ENCODE measurements at places on chromosomes 7 and 10.
A peak's percentile ranks its signal among the peaks of the same experiment; 100 is the strongest.

DNA sequence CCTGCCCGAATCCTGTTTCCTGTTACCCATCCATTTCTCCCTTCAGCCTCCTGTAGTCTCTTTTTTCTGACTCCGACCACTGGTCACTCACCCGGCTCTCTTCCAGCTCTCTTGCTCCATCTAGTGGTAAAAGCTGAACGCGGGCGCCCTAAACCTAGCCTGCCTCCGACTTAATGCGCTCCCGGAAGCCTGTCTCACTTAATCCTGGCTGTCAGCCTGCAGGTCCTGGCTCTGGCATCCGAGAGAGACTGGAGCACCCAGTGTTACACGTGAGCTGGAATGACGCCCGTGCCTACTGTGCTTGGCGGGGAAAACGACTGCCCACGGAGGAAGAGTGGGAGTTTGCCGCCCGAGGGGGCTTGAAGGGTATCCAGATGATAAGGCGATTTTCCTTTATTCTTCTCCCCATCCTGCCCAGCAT, 10.3 kb downstream of the SUMF2 start:
- DNase-seq: peak; percentile 92

DNA sequence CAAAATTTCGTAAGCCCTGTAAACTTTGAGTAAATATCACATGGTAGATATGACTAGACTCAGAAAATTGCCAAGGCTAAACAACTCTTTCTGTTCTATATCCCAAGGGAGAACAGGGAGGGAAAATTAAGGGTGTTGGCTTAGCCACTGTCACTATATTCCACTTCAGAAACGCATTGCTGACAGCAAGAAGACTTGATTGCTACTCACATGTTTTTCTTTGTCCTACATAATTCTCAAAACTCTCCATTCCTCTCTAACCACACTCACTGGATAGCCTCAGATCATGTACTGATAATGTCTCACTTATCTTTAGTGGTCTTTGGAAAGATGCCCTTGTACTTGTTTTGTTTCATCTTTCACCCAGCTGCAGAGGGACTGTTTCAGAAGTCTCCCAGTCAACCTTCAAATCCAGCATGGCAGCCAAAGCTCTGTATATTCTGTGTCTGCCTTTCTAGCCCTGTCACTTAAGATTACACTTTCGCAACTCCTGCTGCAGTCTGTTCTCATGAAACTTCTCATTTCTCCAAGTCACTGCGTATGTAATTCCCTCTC, 582.4 kb upstream of the FZD8 start:
- no peak for DNase-seq

DNA sequence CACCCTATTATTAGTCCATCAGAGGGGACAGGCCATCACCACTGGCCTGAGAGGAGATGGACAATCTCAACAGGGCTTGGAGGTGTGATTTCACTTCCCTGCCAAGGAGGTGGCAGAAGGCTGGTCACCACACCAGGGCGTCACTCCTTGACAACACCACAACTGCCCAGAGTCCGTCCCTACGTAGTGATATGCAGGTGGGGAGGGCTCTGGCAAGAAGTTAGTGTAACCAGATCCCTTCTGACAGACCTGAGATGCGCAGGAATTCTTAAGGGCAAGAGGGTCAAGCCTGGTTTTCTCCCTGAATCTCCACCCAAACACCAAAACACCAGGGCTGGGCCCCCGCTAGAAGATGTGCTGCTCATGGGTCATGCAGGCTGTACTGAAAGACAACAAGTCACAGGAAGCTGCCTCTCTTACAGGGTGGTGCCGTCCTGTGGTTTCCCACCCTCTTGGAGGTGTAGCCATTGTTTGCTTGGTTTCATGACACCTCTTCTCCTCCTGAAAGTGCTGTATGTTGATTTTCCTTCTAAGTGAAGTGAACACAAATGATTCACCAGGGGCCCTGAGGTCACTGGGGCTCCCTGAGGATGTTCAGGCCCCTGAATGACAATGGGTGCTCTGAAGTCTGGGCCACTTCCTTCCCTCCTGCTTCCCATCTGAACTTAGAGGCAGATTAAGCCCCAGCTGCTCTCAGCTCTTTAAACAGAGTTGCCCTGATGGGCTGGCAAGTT, 27.1 kb downstream of the ATXN7L1 start:
- peak; percentile 94 for DNase-seq

- DNase-seq: peak; percentile 26
Measured at GRCh38 chr10:86232644-86233043, 134.0 kb downstream of the GRID1 start.

- no peak for DNase-seq
Measured at GRCh38 chr10:50566150-50566549, 57.6 kb downstream of the SGMS1 start.

DNA sequence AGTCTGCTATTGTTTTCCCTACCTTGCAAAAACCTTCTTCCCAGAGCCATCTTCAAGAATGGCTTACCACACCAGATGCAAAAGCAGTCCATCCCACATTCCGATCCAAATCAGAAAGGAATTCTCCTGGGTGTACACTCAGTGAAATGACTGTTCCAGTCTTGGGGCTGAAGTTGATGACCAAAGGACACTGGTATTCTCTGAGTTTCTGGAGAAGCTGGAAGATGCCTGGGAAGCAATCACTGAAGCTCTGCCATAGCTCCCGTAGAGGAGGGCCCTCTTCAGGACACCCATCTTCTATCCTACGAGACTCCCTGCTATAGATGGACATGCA, 155.7 kb downstream of the LCOR start:
- no peak for DNase-seq

- DNase-seq: no peak
Measured at GRCh38 chr7:13532028-13532753, 457.3 kb downstream of the ETV1 start.

GRCh38 chr10:69994262-69994661, 58.4 kb upstream of the MACROH2A2 start:
- peak; percentile 70 for DNase-seq

GRCh38 chr10:70359017-70359550, 23.3 kb downstream of the LRRC20 start:
- no peak for DNase-seq

- no peak for DNase-seq
Measured at GRCh38 chr7:131943646-131944045, 387.2 kb upstream of the PODXL start.

DNA sequence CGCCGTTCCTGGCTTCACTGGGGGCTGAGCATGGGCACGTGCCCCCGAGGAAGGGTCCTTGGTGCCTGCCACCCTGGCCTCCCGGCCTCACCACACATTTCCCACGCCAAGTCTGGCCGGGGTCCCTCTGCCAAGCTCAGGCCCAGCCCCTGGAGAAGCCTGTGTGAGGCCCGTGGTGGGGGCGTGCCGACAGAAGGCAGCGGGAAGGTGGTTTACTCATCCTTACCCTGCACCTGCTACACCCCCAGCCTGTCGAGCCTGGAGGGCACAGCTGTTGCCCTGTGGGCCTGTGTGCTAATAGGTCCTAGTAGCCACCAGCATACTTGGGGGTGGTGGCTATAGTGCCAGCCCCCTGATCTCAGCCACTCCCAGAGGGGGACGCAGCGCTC, 46.7 kb downstream of the NKX6-2 start:
- no peak for DNase-seq

- no peak for DNase-seq
Measured at GRCh38 chr7:18402488-18403183, 92.9 kb upstream of the HDAC9 start.

GRCh38 chr10:78260141-78260540, 226.5 kb downstream of the RPS24 start:
- peak; percentile 80 for DNase-seq

GRCh38 chr7:3200504-3200903, 100.5 kb upstream of the SDK1 start:
- DNase-seq: peak; percentile 82

- DNase-seq: no peak
Measured at GRCh38 chr7:134905375-134905774, 80.9 kb upstream of the AGBL3 start.

GRCh38 chr7:144384555-144385245, 18.8 kb downstream of the NOBOX start:
- DNase-seq: peak; percentile 85

GRCh38 chr7:120951826-120952225, 1.2 kb downstream of the ING3 start:
- no peak for DNase-seq

DNA sequence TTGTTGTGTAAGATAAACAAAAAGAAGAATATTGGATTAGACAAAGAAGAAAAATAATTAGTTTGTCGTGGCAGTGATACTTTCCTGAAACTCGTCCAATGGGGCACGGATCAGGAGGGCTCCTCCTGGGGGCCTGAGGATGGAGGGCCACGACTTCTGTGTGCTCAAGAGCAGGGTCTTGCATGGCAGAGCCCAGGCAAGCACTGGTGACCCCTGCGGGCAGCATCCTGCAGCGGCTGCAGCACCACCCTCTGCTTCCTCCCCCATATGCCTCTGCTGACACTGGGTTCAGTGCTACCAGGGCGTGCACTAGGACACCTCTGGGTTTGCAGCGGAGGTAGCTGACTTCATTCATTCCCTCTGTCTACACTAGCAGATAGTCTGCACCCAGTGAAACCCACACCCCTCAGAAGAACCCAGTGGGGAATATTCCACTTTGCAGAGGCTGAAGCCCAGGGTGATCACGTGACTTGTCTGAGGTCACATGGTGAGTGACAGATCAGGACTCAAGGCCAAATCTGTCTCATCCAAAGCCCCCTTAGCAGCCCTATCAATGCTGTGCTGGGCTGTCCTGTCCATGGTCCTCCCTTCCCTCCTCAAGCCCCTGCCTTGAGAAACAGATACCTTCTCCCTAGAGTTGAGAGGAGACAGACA, 375.5 kb downstream of the TCERG1L start:
- peak; percentile 35 for DNase-seq

- peak; percentile 29 for DNase-seq
Measured at GRCh38 chr10:88986549-88987242, 3.9 kb upstream of the FAS start.

- DNase-seq: no peak
Measured at GRCh38 chr7:38760226-38760625, 129.1 kb upstream of the AMPH start.

- no peak for DNase-seq
Measured at GRCh38 chr7:138549082-138549481, 89.0 kb downstream of the TRIM24 start.

GRCh38 chr10:120508393-120508792, 51.4 kb downstream of the PLPP4 start:
- no peak for DNase-seq

DNA sequence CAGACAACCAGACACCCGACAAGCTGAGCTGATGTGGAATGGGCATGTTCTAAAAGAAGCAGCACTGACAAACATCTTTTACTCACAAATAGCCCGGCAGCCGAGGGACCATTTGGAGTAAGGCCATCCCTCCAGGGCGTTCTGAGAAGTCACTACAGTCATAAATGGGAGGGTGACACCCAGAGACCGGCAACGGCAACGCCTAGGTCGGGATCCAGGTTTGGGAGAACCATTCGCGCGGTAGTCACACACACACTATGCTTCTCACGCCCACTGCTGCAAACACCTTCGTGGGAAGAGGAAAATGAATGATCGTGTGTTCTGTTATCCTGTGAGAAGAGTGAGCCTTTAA, 9.8 kb downstream of the TNS3 start:
- DNase-seq: no peak

- DNase-seq: peak; percentile 42
Measured at GRCh38 chr7:43584195-43584586, 1.3 kb downstream of the STK17A start.

GRCh38 chr10:28432210-28432676, 100.7 kb upstream of the WAC start:
- DNase-seq: peak; percentile 89

GRCh38 chr7:42930889-42931288, 1.1 kb downstream of the PSMA2 start:
- no peak for DNase-seq

- no peak for DNase-seq
Measured at GRCh38 chr7:921581-922333, 32.7 kb downstream of the ADAP1 start.

GRCh38 chr10:70504521-70505358, 26.2 kb downstream of the PALD1 start:
- DNase-seq: no peak

DNA sequence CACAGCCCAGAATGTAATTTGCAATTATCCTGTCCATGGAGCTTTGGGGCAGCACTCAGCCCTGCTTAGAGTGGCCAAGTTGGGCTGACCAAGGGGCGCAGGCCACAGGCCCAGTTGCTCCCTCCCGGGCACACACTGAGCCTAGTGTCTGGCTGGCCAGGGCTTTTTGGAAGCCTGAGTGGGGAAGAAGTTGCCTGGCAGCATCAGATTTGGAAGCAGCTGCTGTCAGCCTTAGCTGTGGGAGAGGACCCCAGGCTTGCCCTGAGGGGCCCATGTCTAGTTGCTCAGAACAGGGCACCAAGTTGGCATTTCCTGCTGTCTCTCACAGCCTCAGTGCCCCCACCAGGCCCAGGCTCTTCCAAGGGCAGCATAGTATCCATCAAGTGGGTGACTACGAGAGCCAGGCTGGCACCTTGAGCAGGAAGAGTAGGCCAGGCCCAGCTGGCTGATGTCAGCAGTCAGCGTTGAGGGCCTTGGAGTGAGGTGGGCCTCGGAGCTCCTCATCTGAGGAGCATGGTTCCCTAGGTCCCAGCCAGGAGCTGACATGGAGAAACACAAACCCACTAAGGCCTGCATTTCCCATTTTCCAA, 14.4 kb downstream of the ANTXRL start:
- DNase-seq: no peak

GRCh38 chr7:80937336-80937735, 18.5 kb upstream of the SEMA3C start:
- DNase-seq: no peak

- no peak for DNase-seq
Measured at GRCh38 chr7:38323156-38323555, 49.7 kb upstream of the TARP start.

DNA sequence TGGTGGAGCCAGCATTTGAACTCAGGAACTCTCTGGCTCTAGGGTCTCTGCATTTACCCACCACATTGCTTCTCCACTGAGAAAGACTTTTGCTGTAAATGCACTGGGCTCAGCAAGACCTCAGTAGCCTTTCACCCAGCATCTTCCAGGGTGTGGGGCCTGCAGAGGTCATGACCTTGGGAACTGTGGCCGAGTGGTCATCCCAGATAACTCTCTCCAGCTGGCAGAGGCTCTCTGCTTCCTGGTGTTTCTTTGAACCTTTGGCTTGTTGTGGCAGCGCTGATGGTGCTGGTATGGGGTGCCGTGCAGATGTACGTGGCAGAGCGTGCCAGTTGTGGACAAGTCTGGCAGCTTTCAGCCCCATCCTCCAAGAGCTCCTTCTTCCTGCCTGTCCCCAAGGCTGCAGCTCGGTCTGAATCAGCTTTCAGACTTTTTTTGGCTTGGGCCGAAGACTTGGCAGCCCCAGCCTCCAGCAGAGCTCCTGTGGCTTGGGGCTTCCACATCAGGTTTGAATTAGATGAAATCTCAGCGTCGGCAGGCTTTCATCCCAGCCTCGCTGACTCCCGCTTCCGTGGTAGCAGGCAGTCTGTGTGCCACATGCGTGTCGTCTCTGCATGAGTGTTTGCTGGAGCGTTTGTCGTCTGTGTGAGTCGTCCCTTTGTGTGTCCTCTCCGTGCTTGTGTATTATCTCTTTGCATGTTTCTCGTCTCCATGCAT, 21.5 kb downstream of the ADAMTS14 start:
- DNase-seq: no peak

- DNase-seq: peak; percentile 74
Measured at GRCh38 chr7:98836811-98837629, 32.8 kb downstream of the TMEM130 start.

Measured in mesendoderm (in vitro differentiated cells).